ENCODE measurements at places on chromosomes 4 and X. TPM values are rescaled to one million over a fixed set of nuclear protein-coding genes. Genes with fewer than 3 reads are reported as not detected.

Gene COX7B
- polyA plus RNA-seq: 344 TPM

Gene MAGEC2
- not detected for polyA plus RNA-seq

Gene CYBB
- 182 TPM for polyA plus RNA-seq

Gene NXT2
- polyA plus RNA-seq: 25.6 TPM

Gene BGN
- polyA plus RNA-seq: not detected

Gene CITED1
- polyA plus RNA-seq: not detected

Gene NALF2
- not detected for polyA plus RNA-seq

Gene EVC2
- 0.05 TPM for polyA plus RNA-seq

Gene BEND4
- 8.5 TPM for polyA plus RNA-seq

Gene NEUROG2
- not detected for polyA plus RNA-seq

Gene DNAAF6
- polyA plus RNA-seq: not detected

Gene ERCC6L
- polyA plus RNA-seq: 0.80 TPM

Gene ASMT
- polyA plus RNA-seq: not detected

Gene H2BW2
- polyA plus RNA-seq: not detected

Gene OPHN1
- not detected for polyA plus RNA-seq

Measured in naive B cell (primary cell).